ENCODE measurements at places on chromosomes 16 and 17.

DNA sequence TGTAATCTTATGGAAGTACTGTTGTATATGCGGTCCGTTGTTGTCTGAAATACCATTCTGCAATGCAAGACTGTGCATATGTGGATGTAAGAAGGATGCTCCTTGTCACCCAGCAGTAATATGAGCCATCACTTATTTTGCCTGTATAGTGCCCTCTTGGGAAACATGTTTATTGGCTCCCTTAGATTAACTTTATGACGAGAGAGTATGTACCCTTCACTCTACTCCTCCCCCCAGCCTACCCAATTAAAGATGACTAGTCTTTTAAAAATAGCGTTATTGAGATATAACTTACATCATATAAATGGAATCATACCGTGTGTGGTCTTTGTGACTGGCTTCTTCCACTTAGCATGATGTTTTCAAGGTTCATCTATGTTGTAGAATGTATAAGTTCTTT, 33.6 kb downstream of the FTO start:
- DNase-seq, result no peak

- no peak for DNase-seq
These were observed 58.8 kb downstream of the CLEC19A start for GRCh38 chr16:19344224-19344801.

DNA sequence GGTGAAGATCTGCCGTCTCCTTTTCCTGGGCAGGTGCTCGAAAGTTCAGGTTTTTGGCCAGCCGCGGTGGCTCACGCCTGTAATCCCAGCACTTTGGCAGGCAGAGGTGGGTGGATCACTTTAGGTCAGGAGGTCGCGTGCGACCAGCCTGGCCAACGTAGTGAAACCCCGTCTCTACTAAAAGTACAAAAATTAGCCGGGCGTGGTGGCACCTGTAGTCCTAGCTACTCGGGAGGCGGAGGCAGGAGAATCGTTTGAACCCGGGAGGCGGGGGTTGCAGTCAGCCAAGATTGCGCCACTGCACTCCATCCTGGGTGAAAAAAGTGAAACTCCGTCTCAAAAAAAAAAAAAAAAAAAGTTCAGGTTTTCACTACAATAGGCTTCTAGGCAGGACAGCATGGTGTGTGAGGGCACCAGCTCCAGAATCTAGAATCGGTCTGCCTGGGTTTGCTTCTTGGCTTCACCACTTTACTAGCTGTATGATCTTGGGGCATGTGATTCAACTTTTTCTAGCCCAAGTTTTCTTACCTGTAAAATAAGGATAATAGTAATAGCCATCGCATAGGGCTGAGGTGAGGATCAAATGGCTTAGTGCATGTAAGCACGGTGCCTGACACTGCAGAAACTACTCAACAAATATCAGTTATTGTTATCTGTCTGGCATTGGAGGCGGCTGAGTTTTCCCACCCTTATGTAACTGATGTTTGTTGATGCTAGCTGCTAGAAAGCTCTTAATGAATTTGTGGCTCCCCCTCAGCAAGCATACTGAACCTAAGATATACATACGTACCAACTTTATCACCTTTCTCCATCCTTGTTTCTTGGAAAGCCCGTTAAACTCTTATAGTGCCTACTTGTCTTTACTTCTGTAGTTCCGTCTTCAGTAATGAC, 1.3 kb downstream of the PSMD12 start:
- DNase-seq, result no peak

GRCh38 chr16:23504453-23505179, 5.7 kb downstream of the GGA2 start:
- DNase-seq, result no peak

GRCh38 chr16:5551909-5552308, 454.3 kb upstream of the EEF2KMT start:
- DNase-seq, result no peak

DNA sequence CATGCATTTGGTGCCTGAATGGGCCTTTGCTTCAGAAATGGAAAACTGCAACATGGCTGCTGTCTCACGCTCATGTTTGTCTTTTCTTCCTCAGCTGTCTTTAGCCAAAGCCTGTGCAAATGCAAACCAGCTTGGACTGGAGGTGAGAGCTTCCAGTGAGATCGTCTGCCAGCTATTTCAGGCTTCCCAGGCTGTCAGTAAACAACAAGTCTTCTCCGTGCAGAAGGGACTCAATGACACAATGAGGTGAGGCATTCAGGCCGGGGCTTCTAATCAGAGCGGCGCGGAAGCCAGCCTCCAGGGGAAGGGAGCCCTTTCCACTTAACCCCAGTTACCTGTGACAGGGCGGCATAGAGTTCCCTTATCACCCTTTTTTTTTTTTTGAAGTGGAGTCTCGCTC, 14.3 kb downstream of the CCNF start:
- DNase-seq, result no peak

DNA sequence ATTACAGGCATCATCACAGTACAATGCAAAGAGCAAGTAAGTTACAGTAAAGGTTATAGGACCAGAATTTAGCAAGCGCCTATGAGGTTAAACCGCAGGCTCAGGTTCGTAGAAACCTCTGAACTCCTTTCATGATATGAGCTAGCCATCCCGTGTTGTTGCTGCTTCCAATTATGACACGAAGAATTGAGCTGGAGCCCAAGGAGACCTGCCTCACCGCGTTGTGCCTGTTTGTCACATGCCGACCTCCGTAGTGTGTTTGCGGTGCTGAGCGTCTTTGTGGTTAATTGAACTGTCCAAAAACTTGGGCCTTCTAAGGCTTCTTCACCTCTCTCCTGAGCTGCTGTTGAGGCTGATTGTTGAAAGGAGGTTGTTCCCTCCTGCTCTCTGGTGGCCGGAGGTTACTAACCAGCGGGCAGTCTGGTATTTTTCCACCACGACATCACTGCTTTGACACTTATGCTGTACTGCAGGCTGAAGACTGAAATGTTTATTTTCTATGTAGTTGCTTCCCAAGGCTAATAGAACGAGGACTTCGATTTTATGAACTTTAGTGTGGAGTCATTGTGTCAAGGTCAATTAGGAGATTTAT, 67.5 kb downstream of the SEC14L1 start:
- no peak for DNase-seq

DNA sequence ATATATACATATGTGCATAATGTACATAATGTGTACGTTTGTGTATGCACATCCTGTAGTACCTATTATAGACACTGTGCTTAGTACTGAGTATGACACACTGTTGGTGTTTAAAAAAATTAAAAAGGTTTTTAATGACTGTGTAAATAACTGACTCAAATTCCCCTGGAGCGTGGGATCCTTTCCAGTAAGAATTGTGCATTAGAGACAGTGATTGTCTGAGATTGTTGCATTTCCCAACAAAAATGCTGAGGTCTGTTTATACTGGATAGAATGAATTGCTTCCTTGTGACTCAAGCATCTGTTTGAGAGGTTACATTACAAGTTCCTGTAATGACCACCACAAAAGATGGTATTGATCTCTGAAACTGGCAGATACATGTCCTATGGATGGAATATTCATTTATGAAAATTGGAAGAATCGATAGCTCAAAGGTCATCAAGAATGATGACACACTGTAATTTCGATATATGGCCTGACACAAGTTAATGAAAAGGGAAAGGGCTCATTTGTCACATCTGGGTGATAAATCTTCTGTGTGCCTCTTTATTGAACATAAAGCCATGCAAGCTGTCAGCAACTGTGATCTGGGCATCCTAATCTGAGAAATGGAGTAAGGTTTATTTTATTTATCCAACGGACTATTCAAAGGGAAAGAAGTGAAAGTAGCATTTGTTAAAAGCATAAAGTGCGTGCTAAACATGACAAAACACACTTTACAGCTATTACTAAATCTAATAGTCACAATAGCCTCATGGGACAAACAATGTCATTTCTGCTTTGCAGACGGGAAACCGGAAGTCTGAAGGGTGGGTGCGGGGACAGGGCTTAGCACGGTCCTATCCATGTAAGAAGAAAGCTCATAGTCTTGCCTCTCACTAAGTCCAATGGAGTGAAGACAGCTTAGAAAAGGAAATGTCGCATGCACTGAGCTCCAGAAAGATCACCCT, 228.8 kb downstream of the CDH11 start:
- no peak for DNase-seq

DNA sequence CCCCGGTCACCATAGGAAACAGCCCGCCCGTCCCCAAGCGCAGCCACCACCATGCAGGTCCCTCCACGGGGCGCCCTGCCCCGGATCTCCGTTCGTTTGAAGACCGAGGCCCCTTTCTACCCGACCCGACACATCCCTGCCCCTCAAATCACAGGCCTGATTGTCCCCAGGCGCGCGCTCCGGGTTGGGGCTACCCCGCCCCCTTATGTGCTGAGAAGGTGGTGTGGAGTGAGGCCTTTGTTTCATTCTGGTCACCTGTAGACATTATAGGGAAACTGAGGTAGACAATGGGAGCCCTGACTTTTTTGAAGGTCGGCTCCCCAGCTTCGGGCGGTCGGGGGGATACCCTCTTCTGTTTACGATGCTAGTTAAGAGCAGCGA, 763 bp upstream of the ACTG1 start:
- peak; percentile 43 for DNase-seq

GRCh38 chr16:49464093-49464492, 90.5 kb downstream of the C16orf78 start:
- DNase-seq, result no peak

GRCh38 chr17:80092959-80093358, 8.4 kb upstream of the GAA start:
- DNase-seq, result no peak

- no peak for DNase-seq
These were observed 156.5 kb downstream of the RGS9 start for GRCh38 chr17:65293584-65294180.

- DNase-seq, result no peak
These were observed 608.5 kb downstream of the KCNJ18 start for GRCh38 chr17:22300731-22301352.

DNA sequence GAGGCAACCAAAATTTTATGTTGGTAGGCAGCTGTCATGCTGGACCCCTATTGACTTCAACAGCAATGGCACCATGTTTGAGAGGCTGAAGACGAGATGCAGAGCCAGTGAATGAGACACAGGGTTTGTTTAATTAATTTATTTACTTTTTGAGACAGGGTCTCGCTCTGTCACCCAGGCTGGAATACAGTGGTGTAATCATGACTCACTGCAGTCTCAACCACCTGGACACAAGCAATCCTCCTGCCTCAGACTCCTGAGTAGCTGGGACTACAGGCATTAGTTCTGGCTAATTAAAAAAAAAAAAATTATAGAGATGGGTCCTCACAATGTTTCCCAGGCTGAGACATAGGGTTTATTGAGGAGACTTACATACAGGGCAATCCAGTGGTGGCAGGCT, 36.2 kb upstream of the PPM1D start:
- DNase-seq, result no peak

- DNase-seq, result no peak
These were observed 43.3 kb upstream of the CMIP start for GRCh38 chr16:81401035-81401950.

DNA sequence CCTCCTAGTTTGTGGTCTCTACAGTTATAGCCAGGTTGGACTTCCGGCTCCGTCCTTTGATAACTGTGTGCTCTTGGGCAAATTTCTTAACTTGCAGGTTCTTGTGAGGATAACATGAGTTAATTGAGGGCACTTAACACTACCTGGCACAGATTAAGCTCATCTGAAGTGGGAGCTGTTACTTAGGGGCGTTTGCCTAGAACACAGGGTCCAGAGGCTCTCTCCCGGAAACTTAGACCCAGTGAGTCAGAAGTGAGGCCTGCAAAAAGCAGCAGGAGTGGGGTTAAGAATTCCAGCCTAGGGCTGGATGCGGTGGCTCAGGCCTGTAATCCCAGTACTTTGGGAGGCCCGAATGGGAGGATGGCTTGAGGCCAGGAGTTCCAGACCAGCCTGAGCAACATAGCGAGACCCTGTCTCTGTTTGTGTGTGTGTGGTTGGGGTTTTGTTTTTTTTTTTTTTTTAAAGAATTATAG, 1.4 kb downstream of the MVP start:
- no peak for DNase-seq

- no peak for DNase-seq
These were observed 17.7 kb upstream of the DOC2B start for GRCh38 chr17:199191-199604.

DNA sequence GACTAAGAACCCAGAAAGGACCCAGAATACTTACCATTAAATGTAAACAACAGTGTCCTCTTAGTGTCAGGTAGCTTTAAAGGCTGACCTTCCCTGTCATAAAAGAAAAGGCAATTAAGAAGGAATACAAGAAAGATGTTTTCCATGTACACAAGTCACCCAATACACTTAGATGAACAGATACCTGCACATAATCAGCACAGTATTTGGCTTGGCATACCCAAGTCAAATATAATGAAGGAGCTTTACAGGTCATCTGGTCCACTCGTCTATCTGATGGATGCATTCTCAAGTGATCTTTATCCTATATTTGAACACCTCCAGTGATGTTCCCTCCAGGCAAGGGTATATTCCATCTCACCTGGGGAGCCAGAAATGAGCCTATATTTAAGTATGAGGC, 11.1 kb upstream of the STRADA start:
- no peak for DNase-seq

DNA sequence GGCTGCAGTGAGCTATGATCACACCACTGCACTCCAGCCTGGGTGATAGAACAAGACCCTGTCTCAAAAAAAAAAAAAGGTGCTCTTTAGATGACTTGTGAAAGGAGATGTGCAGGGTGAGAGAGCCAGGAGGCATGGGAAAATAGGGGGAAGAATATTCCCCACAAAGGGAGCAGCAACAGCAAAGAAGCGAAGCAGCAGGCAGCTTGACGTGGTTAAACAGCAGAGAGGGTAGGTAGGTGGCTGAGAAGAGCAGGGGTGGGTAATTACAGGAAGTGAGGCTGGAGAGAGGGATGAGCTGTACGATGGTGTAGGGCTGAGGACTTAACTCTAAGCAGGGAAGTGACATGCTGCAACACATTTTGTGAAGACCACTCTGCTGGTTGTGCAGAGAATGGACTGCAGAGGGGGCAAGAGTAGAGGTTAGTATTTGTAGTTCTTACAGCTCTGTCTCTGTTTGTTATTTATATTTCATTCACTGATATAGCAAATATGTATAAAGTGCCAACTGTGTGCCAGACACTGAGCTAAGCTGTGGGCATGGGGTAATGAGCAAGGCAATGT, 1.6 kb downstream of the HEATR3 start:
- DNase-seq, result no peak

DNA sequence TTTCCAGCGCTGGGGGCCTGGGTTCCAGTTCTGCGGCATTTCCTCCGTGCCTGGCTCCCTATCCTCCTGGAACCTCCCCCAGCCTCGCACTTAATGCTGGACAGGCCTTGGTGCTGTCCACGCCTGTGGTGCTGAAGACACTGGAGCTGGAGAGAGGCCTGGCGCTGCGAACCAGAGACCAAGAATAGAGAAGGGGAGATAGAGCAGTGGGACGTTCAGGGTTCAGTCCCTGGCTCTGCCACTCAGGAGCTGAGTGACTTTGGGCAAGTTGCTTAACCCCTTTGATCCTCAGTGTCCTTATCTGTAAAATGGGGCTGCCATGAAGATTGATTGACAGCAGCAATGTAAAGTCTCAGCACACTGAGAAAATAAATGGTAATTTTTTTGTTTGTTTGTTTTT, 11.9 kb downstream of the SBK1 start:
- DNase-seq, result no peak

GRCh38 chr16:22420606-22421135, 46.3 kb upstream of the CDR2 start:
- no peak for DNase-seq
